HFF-Myc (cell line): ENCODE measurements at places on chromosomes 12 and 14.

DNA sequence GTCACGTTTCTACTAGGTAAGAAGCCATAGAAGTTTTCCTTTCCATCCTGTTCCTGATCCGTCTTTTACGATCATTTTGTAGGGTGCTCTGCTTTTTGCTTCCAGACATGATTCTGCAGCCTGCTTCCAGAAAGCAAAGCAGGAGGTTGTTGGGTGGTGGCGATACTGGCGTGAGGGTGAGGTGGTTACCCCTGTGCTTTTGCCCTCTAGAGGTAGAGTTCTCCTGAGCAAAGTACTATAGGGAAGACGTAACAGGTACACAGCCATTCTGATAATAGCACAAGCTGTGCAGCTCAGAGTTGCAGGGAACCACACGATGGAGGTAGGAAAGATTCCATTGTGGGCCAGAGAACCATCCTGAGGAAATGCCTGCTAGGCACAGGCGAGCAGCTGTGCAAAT, 186.0 kb downstream of the PAH start:
- no peak for DNase-seq

GRCh38 chr14:68794851-68795596, 2.2 kb upstream of the ZFP36L1 start:
- DNase-seq = peak; percentile 96

GRCh38 chr12:29157486-29157946, 8.4 kb downstream of the FAR2 start:
- peak; percentile 6 for DNase-seq

GRCh38 chr14:64544607-64545312, 4.2 kb downstream of the HSPA2 start:
- no peak for DNase-seq

GRCh38 chr12:84506282-84506681, 406.3 kb downstream of the SLC6A15 start:
- DNase-seq = no peak

DNA sequence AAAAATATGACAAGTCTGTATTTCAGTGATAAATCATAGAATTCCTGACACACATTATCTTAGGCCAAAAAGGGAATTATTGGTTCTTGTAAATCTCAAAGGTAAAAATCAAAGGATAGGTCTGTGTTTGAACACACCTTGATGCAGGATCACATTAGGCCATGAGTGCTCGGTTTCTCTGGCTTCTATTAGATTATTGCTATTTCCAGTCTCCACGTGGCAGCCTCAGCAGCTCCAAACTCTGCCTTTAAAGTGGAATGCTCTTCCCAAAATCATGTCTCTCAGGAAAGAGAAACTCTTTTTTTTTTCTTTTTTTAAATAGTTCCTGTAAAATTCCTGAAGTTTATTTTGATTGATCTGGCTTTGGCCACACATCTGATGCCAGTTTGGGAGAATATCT, 105.6 kb upstream of the FRMD6 start:
- no peak for DNase-seq

DNA sequence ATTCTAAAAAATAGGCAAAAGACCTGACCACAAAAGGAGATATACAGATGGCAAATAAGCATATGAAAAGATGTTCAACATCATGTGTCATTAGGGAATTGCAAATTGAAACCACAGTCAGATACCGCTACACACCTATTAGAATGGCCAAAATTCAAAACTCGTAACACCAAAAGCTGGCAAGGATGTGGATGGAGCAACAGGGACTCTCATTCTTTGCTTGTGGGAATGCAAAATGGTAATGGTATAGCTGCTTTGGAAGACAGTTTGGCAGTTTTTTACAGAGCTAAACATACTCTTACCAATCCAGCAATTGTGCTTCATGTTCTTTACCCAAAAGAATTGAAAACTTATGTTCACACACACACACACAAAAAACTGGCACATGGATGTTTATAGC, 8.2 kb upstream of the HMGA2 start:
- DNase-seq = no peak

GRCh38 chr12:92927055-92927435, 2.0 kb downstream of the EEA1 start:
- DNase-seq = no peak

DNA sequence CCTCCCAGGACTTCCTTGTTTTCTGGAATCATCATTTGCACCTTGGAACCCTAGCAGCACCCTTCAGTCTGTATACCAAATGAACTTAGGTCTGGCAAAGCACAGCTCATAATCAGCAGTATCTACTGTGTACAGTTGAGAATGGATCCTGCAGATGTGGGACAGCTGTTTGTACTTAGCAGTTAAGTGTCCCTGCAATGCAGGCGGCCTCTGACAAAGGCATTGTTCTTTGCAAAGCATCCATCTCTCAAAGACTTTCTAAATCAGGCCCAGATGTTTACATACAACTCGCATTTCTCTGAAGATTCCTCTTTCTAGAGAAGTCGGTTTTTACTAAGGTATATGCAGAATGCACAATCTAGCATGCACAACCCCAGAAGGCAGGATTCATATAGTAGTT, 170.5 kb upstream of the RBM19 start:
- peak; percentile 48 for DNase-seq

- DNase-seq = no peak
These were observed 34.2 kb downstream of the MOAP1 start for GRCh38 chr14:93150227-93151208.

GRCh38 chr12:70254846-70255245, 11.6 kb downstream of the CNOT2 start:
- no peak for DNase-seq

- DNase-seq = no peak
These were observed 945.4 kb upstream of the FLRT2 start for GRCh38 chr14:84584511-84584910.

- no peak for DNase-seq
These were observed 232.8 kb upstream of the SEL1L start for GRCh38 chr14:81766321-81766915.

GRCh38 chr12:105764216-105764835, 374.4 kb downstream of the NUAK1 start:
- no peak for DNase-seq

DNA sequence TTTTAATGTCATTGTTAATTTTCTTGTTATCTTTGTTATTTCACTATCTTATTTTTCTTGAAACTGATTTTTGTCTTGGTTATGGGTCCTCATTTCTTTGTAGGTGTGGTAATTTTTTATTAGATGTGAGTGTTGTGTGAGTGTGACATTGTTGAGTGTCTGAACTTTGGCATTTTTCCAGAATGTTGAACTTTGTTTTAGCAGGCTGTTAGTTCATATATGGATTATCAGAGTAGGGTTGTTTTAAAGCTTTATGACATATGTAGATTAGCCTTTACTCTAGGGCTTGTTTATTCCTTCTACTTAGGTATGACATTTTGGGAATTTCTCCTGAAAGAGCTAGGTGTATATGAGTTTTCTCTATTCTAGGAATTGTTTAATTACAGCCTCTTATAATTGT, 103.9 kb downstream of the ARID2 start:
- no peak for DNase-seq

GRCh38 chr14:36583893-36584811, 1.7 kb upstream of the NKX2-8 start:
- DNase-seq = no peak

DNA sequence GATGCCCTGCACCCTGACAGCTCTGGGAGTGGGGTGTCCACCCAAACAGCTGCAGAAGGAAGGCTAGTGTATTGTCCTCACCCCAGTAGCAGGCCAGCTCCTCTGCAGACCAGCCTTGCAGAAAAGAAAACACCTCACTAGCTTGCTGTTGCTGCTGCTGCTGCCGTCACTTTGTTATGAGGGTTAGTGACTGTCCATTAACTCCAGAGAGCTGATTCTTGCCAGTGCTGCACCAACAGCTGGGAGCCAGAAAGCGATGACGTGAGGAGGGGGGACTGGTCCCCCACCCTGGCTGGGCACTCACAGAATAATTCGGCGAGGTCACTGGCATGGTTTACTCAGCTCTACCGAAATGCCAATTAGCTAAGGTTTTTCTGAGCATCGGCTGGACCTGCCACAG, 2.8 kb downstream of the SYNDIG1L start:
- no peak for DNase-seq

- no peak for DNase-seq
These were observed 75.3 kb downstream of the GARIN6 start for GRCh38 chr12:99722690-99723486.

- DNase-seq = no peak
These were observed 56.4 kb downstream of the TMEM132C start for GRCh38 chr12:128323145-128323920.

DNA sequence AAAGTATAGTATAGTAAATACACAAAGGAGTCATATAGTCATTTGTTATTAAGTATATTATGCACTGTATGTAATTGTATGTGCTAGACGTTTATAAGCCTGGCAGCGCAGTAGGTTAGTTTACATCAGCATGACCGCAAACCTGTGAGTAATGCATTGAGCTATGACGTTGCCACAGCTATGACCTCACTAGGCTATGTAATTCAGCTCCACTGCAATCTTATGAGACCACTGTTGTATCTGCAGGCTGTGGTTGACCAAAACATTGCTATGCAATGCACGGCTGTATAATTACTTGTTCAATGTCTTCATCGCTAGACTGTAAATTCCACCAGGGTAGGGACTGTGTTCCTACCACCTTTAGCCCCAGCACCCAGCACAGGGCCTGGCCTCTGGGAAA, 53.2 kb upstream of the VASH1 start:
- DNase-seq = no peak

- DNase-seq = no peak
These were observed 34.7 kb upstream of the RTRAF start for GRCh38 chr14:51954657-51955056.

DNA sequence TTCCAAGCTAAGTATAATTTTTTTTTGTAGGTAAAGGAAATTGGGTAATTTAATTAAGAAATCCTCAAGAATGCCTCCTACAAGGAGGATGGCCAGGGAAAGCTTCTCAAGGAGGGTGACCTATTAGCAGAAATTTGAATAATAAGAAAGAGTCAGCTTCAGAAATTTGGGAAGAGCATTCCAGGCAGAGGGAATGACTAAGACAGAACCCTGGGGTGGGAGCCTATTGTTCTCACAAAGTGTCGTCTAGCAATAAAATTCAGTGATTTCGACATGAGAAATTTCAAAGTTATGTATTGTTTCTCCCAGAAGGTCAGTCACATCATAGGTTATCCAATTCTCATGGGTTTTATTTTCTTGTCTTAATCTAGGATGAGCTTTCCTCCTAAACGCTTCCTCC, 1168.4 kb downstream of the AACS start:
- DNase-seq = no peak

DNA sequence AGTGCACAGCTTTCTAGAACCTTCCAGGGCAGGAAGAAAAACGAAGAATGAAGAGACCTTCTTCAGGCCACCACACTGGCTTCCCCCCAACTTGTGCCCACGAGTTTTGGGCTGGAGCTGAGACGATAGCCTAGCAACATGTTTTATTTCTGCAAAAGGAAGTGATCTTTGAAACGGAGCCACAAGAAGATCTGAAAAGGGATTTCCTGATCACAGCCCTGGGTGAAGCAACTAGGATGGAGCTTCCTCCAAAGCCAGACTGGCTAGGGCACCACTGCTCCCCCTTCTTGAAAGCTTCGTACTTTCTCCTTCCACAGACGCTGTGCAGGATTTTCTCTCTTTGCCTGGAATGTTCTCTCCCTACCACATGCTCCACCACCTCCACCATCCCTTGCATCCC, 418.3 kb downstream of the MED13L start:
- DNase-seq = no peak

DNA sequence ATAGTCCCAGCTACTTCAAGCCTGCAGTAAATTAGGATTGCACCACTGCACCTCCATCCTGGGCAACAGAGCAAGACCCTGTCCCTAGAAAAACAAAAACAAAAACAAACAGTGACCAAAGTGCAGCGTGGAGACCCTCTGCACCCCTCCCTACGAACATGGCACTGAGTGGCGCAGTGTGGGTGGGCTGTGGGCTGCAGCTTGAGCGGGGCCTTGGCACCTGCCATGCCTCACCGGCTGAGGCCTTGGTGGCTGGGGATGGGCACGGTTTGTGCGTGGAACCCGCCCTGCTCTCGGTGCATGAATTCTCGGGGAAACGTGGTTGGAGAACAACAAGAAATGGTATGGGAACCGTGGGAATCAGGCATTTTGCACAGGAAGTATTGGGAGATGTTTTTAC, 60.8 kb downstream of the TNFAIP2 start:
- no peak for DNase-seq

DNA sequence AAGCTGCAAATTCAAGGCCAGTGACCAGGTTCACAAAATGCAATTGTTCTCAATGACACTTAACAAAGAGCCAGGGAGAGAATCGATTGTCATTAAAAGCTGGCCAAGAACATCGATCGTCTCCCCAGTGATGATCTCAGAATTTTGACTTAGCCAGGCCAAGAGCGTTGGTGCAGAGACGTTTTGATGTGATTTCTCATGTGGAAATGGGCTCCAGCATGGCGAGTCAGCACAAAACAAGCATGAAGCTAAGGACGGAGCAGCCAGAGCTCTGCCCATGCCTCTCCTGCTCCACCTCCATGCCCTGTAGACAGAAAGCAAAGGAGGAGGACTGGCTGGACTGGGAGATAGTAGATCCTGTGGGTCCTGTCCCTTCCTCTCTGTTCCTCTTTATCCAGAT, 270.8 kb downstream of the FOXN3 start:
- DNase-seq = no peak

DNA sequence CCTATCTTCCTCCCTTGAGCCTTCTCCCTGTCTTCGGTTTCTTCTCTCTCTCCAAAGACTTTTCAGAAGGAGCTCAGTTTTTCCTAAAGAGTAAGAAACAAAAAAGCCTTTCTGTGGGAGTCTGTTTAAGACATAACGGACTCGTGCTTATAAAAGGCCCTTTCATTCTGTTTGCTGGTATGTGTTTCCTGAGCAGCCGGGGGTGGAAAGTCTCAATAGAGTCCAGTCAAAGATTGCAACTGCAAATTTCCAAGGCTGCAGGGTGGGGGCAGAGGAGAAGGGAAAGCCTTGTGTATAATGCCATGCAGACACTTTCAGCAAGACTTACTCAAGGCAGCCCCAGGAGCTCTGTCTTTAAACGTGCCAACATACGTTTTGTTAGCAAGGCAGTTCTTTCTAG, 62.2 kb downstream of the GNG2 start:
- DNase-seq = no peak

DNA sequence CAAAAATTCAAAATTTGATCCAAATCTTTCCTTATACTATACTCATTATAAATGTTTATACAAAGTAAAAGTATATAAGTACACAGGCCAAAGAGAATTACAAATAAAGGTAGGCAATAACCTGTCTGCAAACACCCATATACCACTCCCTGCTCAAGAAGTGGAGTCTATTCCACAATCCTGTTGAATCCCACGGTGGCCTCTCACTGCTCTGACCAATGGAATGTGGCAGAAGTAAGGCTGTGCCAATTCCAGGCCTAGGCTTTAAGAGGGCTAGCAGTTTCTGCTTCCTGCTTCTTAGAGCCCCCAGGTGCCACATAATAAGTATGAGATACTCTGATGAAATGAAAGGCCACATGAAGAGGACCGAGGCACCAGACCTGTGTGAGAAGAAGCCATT, 79.8 kb upstream of the CFL2 start:
- DNase-seq = no peak
